Naive thymus-derived CD8-positive, alpha-beta T cell (primary cell): ENCODE measurements at places on chromosomes 16 and 17. TPM values are rescaled to one million over a fixed set of nuclear protein-coding genes. Genes with fewer than 3 reads are reported as not detected.

PABPN1L gene
- total RNA-seq: not detected

EFCAB5 gene
- 2.6 TPM for total RNA-seq

CDK3 gene
- 11.9 TPM for total RNA-seq

SLC38A8 gene
- total RNA-seq: not detected

CLEC18C gene
- total RNA-seq: 3.0 TPM

SKAP1 gene
- 74.6 TPM for total RNA-seq

MT4 gene
- total RNA-seq: not detected

TLCD3A gene
- total RNA-seq: 3.8 TPM

CDH3 gene
- 0.60 TPM for total RNA-seq

GLIS2 gene
- total RNA-seq: 0.10 TPM

CTRB1 gene
- total RNA-seq: not detected

HSD17B1 gene
- total RNA-seq: 2.1 TPM

CCDC40 gene
- 4.8 TPM for total RNA-seq

WNK4 gene
- total RNA-seq: 0.27 TPM

SECTM1 gene
- total RNA-seq: not detected

CHST5 gene
- not detected for total RNA-seq

DNA sequence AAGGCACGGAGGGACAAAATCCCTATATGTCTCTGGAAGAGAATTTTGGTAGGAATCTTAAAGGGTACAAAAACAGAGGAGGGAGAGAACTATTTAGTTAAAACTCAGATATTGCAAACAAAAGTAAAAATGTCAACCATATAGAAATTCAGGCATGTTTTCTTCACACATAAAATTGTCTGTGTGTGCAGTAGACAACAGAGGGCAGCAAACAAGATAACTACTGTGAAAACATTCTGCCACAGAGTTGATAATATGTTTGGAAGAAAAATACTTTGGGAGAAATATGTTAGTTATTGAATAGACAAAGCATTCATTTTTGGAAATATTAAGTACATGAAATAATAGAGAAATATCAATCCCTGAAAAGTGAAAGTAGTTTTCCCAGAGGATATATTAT, 56.2 kb downstream of the SNX11 start:
- peaks cover 4% of the 10 kb centered on the region for H3K36me3 ChIP-seq
- H3K27me3 ChIP-seq: no peaks in the 10 kb centered on the region
- H3K4me1 ChIP-seq: peaks cover 11% of the 10 kb centered on the region
- DNase-seq: no peak

DNA sequence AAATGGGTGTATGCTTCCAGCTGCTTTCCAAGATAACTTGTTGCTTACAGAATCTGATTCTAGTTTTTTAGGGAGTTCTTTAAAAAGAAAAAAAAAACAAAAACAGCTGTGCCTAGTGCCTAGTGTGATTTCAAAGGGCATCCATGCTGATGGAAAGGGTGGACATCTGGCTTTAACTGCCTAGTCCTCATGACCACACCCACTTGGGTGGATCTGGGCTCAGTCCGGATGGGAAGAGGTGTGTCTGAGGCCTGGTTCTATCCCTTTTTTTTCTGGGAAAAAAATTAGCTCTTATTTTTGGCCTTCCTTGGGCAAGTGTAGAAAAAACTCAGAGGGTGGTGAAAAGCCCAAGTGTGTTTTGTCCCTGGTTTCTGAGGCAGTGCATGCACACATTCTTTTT, 132.3 kb upstream of the CDH11 start:
- H3K27ac ChIP-seq: no peak overlapping the region
- H3K27me3 ChIP-seq: no peaks in the 10 kb centered on the region
- no peak for DNase-seq
- no peaks in the 10 kb centered on the region for H3K4me1 ChIP-seq
- H3K36me3 ChIP-seq: no peaks in the 10 kb centered on the region

- H3K4me3 ChIP-seq: peak overlapping the region; percentile 80
- H3K27me3 ChIP-seq: no peaks in the 10 kb centered on the region
- peaks cover 63% of the 10 kb centered on the region for H3K4me1 ChIP-seq
- peak; percentile 94 for DNase-seq
These were observed 38.5 kb downstream of the TBC1D16 start for GRCh38 chr17:79997011-79997660.

- H3K27ac ChIP-seq: no peak overlapping the region
- H3K27me3 ChIP-seq: no peaks in the 10 kb centered on the region
- no peaks in the 10 kb centered on the region for H3K36me3 ChIP-seq
- no peaks in the 10 kb centered on the region for H3K4me1 ChIP-seq
These were observed 24.7 kb upstream of the KIFC3 start for GRCh38 chr16:57826706-57827625.

GRCh38 chr16:48810803-48811453, 200.9 kb upstream of the N4BP1 start:
- no peak overlapping the region for H3K4me3 ChIP-seq
- no peak for DNase-seq
- no peaks in the 10 kb centered on the region for H3K36me3 ChIP-seq
- H3K4me1 ChIP-seq: peaks cover 7% of the 10 kb centered on the region
- no peak overlapping the region for H3K27ac ChIP-seq

DNA sequence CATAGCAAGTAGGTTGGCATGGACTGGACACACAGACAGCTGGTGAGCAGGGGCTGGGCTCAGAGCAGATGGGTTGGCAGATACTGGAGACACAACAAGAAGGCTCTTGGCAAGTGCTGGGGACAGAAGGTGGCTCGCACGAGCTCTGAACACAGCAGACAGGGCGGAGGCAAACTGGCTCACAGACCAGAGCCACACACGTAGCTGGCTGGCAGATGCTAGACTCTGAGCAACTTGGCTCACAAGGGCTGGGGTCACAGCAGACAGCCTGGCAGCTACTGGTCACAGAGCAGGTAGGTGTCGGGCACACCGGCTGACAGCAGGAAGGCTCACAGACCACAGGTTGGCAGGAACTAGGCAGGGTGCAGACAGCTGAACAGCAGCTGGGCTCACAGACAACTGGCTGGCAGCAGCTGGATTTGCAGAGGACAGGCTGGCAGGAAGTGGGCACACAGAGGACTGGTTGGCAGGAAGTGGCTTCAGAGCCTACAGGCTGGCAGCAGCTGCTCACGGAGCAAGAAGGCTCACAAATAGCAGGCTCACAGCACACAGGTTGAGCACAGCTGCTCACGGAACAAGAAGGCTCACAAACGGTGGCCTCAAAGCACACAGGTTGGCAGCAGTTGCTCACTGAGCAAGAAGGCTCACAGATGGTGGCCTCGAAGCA, 725 bp downstream of the KRTAP16-1 start:
- H3K4me1 ChIP-seq: peaks cover 68% of the 10 kb centered on the region
- H3K27me3 ChIP-seq: no peaks in the 10 kb centered on the region

- peak overlapping the region; percentile 98 for H3K27ac ChIP-seq
- peaks cover 60% of the 10 kb centered on the region for H3K4me1 ChIP-seq
- H3K4me3 ChIP-seq: peak overlapping the region; percentile 91
These were observed 38.6 kb upstream of the SLFN13 start for GRCh38 chr17:35486920-35487732.

DNA sequence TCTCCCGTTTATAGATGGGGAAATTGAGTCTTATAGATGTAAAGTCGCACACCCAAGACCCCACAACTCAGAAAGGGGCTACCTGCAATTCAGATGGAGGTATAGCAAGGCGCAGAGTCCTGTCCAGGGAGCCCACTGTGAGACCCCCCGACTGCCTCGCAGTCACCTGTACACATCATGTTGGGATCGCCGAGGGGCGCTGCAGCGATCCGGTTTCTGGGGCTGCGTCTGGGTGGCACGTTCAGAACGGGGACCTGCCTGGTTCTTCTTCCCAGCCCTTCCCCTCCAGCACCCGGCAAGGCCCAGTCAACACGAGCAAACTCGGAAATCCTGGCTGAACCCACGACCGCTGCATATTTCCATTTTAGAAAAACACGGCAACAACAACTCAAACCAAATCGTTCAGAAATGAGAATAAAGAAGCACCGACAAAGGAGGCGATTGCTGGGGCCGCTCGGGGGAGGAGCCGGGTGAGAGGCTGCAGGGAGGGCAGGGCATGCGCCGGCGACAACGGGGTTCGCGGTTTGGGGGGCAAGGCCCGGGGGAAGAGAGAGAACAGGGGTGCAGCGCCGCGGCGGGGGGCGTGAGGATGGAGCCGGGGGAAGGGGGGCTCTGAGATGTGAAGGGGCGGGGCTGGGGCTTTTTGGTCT, 643 bp downstream of the HSDL1 start:
- H3K27me3 ChIP-seq: no peaks in the 10 kb centered on the region
- no peaks in the 10 kb centered on the region for H3K36me3 ChIP-seq
- H3K4me3 ChIP-seq: peak overlapping the region; percentile 94
- peaks cover 34% of the 10 kb centered on the region for H3K4me1 ChIP-seq

- no peaks in the 10 kb centered on the region for H3K36me3 ChIP-seq
- no peaks in the 10 kb centered on the region for H3K27me3 ChIP-seq
- no peak overlapping the region for H3K4me3 ChIP-seq
These were observed 940.4 kb downstream of the KCNJ2 start for GRCh38 chr17:71109697-71110096.

GRCh38 chr16:68162413-68162812, 73.5 kb downstream of the ESRP2 start:
- peak overlapping the region; percentile 49 for H3K27ac ChIP-seq
- no peaks in the 10 kb centered on the region for H3K27me3 ChIP-seq
- peaks cover 20% of the 10 kb centered on the region for H3K36me3 ChIP-seq
- DNase-seq: no peak
- no peaks in the 10 kb centered on the region for H3K4me1 ChIP-seq
- no peak overlapping the region for H3K4me3 ChIP-seq

- H3K27ac ChIP-seq: no peak overlapping the region
- no peaks in the 10 kb centered on the region for H3K27me3 ChIP-seq
These were observed 131.2 kb downstream of the CMIP start for GRCh38 chr16:81575834-81576233.

DNA sequence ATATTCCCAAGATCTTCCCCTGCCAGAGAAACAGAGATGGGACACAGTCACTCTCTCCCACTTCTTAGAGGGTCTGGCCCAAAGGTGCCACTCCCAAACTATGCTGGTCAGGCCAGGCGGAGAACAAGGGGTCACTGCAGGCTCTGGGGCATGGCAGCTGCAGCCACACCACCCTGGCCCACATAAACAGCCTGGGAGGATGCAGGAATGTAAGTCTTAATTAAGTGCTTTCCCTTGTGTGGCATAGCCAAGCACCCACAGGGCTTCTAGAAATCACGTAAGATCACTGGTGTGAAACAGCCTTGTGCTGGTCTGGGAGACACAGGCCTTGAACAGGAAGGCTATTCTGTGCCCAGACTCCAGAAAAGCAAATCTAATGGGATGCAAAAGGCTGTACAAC, 31.5 kb downstream of the ABCC12 start:
- no peak for DNase-seq
- H3K27ac ChIP-seq: no peak overlapping the region
- H3K36me3 ChIP-seq: no peaks in the 10 kb centered on the region
- peaks cover 24% of the 10 kb centered on the region for H3K27me3 ChIP-seq
- no peaks in the 10 kb centered on the region for H3K4me1 ChIP-seq

DNA sequence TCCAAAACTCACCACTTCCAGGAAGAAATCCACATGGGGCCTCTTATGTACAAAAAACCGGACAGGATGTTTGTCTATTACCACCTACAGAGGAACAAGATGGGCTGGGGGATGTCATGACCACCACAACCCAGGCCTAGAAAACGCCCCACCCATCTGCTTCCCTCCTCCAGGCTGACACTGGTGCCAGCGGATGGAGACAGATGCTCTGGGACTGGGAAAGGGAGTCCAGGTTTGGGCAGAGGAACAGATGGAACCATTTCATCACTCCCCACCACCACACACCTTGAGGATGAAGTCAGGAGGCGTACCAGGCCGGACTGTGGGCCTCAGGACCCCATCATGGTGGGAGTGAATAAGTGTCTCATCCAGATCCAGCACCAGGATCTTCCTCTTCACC, 4.5 kb upstream of the GABARAP start:
- no peak overlapping the region for H3K27ac ChIP-seq
- DNase-seq: no peak
- H3K4me3 ChIP-seq: no peak overlapping the region
- H3K4me1 ChIP-seq: peaks cover 24% of the 10 kb centered on the region

GRCh38 chr17:67372751-67373150, 4.3 kb upstream of the PITPNC1 start:
- no peak overlapping the region for H3K4me3 ChIP-seq
- peaks cover 11% of the 10 kb centered on the region for H3K4me1 ChIP-seq
- H3K27me3 ChIP-seq: no peaks in the 10 kb centered on the region
- no peaks in the 10 kb centered on the region for H3K36me3 ChIP-seq
- no peak overlapping the region for H3K27ac ChIP-seq

DNA sequence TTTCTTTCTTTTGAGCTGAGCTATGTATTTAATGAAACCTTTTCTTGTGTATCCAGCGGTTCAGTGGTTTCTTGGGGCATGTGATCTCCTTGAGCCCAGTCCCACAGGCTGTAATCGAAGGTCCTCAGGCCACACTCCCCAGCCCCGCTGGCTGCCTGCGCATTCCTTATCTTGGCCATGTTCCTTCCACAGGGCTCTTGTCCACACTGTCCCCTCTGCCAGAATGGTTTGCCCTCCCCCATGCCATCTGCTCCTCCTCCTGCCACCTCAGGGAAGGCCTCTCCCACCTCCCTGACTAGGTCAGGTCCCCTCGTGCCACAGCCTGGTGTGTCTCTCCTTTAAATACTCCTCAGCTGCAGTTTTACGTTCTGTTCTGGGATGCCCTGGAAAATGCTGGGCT, 12.1 kb upstream of the NLRC5 start:
- peak overlapping the region; percentile 85 for H3K27ac ChIP-seq
- peaks cover 92% of the 10 kb centered on the region for H3K4me1 ChIP-seq
- H3K36me3 ChIP-seq: peaks cover 6% of the 10 kb centered on the region
- no peaks in the 10 kb centered on the region for H3K27me3 ChIP-seq
- no peak for DNase-seq
- H3K4me3 ChIP-seq: no peak overlapping the region
